HCEC 1CT (cell line): ENCODE measurements at places on chromosomes 16 and 17.

- no peak for DNase-seq
Observed at GRCh38 chr16:15658149-15658548, 8.1 kb downstream of the NDE1 start.

- DNase-seq = no peak
Observed at GRCh38 chr16:19288872-19289799, 3.6 kb downstream of the CLEC19A start.

DNA sequence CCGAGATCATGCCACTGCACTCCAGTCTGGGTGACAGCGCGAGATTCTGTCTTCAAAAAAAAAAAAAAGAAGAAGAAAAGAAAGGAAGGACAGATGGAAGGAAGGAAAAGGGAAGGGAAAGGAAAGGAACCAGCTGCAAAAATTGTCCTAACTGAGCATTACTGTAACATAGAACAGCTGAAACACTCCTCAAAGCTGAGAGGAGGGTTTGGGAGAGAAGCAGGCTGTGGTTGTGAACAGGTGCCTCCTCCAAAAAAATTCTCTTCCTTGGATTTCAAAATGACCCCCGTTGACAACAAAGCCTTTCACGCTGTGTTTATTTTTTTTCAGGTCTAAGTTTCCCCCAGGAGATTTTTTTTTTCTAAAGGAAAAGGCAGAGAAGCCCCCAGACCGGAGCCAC, 541.4 kb downstream of the WWOX start:
- no peak for DNase-seq

GRCh38 chr16:22369221-22369811, 5.1 kb downstream of the CDR2 start:
- peak; percentile 80 for DNase-seq

GRCh38 chr16:21991621-21992020, 9.3 kb downstream of the PDZD9 start:
- no peak for DNase-seq

GRCh38 chr16:84117494-84117843, 727 bp upstream of the MBTPS1 start:
- peak; percentile 13 for DNase-seq

DNA sequence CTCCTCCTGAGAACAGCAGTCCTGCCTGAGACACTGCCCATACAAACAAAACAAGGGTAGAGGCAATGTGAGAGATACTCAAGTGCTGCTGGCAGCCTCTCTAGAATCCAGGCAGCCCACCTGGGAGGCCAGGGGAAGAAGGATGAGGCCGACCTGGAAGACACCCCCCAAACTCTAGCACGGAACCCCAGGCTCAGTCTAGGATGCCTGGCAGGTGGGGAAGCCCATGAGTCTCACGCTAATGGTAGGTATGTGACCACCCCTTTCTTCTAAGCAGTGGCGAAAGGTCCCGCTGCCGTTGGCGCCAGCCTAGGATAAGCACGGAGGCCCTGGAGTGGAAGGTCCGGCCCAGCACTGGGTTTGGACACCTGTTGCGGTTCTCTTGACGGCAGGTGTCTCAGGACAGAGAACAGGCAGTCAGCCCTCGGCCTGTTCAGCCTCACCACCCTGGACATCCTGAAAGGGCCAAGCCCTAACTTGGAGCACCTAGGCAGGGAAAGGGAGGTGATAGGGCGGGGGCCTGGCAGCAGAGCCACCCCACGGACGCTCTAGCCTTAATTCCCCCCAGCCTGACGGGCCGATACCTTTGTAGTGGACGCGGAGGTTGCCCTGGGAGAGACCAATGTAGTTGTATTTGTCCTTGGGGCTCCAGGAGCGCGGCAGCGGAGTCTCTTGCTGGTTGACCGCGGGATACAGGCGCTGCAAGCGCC, 487 bp downstream of the RANBP10 start:
- no peak for DNase-seq

GRCh38 chr16:4991754-4992153, 33.6 kb downstream of the SEC14L5 start:
- no peak for DNase-seq

- DNase-seq = peak; percentile 64
Observed at GRCh38 chr17:55722742-55723487, at the start of gene TMEM100. TMEM100 (minus strand) TSS chr17:55722864; CDS start chr17:55721070, 1,794 bp downstream.
